ENCODE measurements at places on chromosomes 5 and 9. TPM values are rescaled to one million over a fixed set of nuclear protein-coding genes. Genes with fewer than 3 reads are reported as not detected.

- no peak for DNase-seq
These were observed 70.3 kb upstream of the VCAN start for GRCh38 chr5:83401122-83401731.

GRCh38 chr5:151739939-151740335, 18.5 kb downstream of the ATOX1 start:
- peak; percentile 93 for DNase-seq

DNA sequence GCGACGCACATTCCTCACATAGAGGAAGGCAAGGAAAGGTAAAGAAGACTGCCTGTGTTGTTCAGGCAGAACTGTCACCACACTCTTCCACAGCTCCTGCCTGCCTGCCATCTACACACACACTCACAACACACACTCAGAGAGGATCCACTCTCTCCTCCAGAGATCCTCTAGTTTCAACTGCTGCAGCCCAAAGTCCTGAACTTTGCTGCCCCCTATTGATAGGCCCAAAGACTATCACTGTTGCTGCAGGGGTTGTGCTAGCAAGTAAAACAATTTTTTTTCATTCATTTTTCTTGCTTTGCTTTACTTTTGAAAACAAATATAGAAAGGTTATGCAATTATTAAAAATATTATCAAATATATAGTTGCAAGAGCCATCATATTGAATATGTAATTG, 5.9 kb upstream of the CFAP90 start:
- DNase-seq = peak; percentile 48

DNA sequence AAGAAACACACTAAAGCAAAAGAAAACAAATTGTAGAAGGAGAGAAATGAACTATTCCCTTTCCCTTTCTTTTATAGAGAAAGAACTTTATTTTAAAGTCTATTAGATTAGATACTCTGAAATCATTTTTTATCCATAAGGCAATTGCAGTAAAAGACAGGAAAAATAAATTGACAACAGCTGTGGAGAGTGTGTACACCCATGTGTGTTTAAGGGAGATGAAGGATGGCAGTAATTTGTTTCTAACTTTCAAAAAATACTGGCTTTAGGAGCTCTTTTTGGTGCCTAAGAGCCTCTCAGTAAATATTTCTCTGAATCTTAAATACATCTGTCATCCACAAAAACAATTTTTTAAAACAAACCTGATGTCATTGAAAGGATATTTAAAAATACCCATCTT, 18.3 kb upstream of the ARL14EPL start:
- DNase-seq = no peak

The F12 gene
- total RNA-seq = 0.60 TPM

- no peak for DNase-seq
These were observed 215.3 kb upstream of the EDIL3 start for GRCh38 chr5:84599964-84600363.

DNA sequence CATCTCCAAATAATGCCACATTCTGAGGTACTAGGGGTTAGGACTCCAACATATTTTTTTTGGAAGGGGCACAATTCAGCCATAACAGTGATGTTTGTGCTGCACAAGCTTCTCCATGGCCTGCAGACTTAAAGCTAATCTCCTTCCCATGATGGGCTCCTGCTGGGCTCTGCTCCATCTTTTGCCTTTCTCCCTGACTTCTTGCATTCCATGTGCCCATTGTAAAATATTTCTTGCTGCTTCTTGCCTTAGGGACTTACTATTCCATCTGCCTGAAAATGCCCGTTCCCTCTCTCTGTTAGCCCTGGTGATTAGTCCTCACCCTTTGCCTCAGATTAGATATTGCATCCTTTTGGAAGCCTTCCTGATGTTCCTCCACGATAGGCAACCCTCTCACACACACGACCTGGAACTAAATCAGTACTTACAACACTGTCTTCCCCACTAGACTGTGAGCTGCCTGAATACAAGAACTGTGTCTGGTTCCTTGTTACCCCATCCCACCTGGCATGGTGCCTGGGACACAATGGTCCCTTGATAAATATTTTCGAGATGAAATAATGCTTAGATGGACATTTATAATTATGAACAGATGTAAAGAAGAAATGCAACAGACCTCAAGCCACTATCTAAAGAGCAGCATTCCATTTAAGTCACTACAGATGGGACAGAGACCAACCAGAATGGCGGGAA, 33.5 kb downstream of the OR1J1 start:
- peak; percentile 71 for DNase-seq

DNA sequence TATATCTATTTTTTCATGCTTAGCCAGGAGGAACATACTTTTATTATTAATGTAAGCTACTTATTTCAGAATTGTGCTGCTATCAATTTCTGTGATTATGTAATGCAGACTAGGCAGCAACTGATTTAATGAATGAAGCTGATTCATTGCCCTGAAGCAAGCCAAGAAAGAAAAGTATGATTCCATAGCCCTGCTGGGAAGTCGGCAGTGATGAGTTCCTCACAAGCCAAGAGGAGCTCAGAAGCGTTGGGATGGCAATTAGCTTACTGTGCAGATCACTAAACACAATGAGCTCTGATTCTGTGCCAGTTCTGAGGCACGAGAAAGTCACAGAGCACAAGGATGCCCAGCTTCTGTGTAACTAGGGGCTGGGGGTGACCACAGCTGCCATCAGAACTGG, 254.3 kb upstream of the KLF9 start:
- DNase-seq = peak; percentile 16

DNA sequence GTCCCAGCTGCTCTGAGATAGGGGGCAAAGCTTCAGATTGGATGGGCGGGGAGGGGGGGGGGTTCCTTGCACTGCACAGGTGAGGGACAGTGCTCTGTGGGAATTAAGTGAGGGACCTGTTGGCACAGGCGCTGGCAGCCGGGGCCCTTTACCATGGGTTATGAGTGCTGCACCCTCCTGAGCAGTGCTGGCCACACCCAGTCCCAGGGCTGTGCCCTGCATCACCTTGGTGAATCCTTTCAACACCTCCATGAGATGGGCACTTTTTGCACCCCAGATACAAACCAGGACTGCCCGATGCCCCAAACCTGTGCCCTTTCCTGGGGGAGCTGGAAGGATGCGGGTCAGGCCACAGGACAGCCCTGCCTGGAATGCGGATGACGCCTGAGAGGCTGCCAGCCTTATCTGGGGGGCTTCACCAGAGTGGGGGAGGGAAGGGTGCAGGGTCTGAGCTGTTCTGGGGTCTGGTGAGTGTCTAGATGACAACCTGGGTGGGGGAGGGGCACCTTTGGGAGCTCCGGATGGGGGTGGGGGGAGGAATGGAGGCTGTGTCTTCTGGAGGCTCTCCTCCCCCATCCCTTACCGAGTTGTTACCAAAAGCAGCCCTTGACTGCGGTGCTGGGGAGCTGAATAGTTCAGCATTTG, 5.2 kb downstream of the CRB2 start:
- DNase-seq = no peak

- no peak for DNase-seq
These were observed 145.2 kb downstream of the TENT4A start for GRCh38 chr5:6858419-6858818.

The ZNF608 gene
- total RNA-seq = 0.45 TPM

DNA sequence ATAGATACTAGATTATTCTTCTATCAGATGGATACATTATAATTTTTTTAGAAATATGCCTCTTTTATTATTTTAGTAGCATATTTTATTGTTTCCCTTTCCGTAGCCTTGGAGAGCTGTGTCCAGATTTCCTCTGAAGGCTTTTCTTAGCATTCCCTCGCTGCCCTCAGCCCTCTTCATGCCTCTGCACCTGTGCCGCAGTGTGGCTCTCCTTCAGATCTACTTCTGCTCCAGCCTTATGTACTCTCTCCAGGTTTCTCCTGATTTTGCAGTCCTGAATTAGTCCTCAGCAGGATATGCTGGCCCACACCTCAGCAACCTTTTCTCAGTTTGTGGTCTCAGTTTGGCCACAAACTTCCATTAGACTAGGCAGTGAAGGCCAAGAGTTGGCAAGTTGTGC, 1052.0 kb downstream of the TAF11L14 start:
- no peak for DNase-seq

The HRCT1 gene
- total RNA-seq = 3.3 TPM

The SPATA31E1 gene
- not detected for total RNA-seq

Data from HFFc6 (cell line).